ENCODE measurements at places on chromosomes 12 and 14.

GRCh38 chr12:77923882-77924281 is 93.2 kb downstream of the NAV3 start:
- no peaks in the 10 kb centered on the region for H3K27me3 ChIP-seq
- no peak overlapping the region for H3K4me3 ChIP-seq
- no peak for DNase-seq

- H3K4me1 ChIP-seq: peaks cover 18% of the 10 kb centered on the region
- no peaks in the 10 kb centered on the region for H3K27me3 ChIP-seq
- no peak for DNase-seq
Observed at GRCh38 chr14:54709444-54709843, 142.5 kb downstream of the SAMD4A start.

GRCh38 chr14:23258256-23258655 is 20.5 kb downstream of the RNF212B start:
- H3K27me3 ChIP-seq: peaks cover 48% of the 10 kb centered on the region
- H3K4me3 ChIP-seq: no peak overlapping the region
- no peak for DNase-seq
- no peak overlapping the region for H3K27ac ChIP-seq
- no peaks in the 10 kb centered on the region for H3K36me3 ChIP-seq

DNA sequence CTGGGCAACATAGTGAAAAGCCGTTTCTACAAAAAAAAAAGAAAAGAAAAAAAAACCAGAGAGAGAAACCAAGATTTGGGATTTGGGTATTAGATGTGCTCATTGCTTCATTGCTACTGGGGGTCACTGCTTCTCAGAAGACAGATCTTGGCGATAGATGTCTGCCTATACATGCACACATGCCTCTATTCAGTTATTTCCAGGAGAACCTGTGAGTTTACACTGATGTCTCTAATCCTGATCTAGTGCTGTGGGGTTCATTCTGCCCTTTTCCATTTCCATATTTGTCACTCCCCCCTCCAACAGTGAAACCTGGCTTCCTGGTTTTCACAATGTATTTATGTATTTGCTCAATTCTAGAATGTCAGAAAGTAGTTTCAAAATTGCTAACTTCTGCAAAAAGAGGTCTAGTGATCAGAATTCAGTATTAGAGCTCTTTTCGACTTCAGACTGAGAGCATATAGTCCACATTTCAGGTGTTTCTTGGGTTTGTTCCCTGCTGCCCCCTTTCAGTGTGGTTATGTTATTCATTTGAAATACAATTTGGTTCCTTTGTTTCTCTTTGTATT is 111.0 kb downstream of the SLC25A47 start:
- no peak overlapping the region for H3K4me3 ChIP-seq
- H3K27me3 ChIP-seq: no peaks in the 10 kb centered on the region
- no peaks in the 10 kb centered on the region for H3K36me3 ChIP-seq
- H3K4me1 ChIP-seq: peaks cover 5% of the 10 kb centered on the region

DNA sequence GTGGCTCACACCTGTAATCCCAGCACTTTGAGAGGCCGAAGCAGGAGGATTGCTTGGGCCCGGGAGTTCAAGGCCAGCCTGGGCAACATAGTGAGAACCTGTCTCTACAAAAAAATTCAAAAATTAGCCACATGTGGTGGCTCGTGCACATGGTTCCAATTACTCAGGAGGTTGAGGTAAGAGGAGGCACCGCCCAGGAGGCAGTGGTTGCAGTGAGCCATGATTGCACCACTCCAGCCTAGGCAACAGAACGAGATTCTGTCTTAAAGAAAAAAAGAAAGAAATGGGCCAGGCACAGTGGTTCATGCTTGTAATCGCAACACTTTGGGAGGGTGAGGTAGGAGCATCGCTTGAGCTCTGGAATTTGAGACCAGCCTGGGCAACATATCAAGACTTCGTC is 33.5 kb downstream of the MAP1LC3B2 start:
- H3K27me3 ChIP-seq: peaks cover 6% of the 10 kb centered on the region
- H3K27ac ChIP-seq: peak overlapping the region; percentile 42
- DNase-seq: no peak
- peaks cover 16% of the 10 kb centered on the region for H3K36me3 ChIP-seq

GRCh38 chr12:54605138-54605970 is 16.9 kb upstream of the PPP1R1A start:
- no peak overlapping the region for H3K4me3 ChIP-seq
- peaks cover 6% of the 10 kb centered on the region for H3K4me1 ChIP-seq
- DNase-seq: no peak
- H3K27ac ChIP-seq: no peak overlapping the region

GRCh38 chr14:103698380-103699260 is 16.6 kb downstream of the XRCC3 start:
- H3K4me1 ChIP-seq: peaks cover under 1% of the 10 kb centered on the region
- DNase-seq: no peak
- no peaks in the 10 kb centered on the region for H3K27me3 ChIP-seq
- no peak overlapping the region for H3K27ac ChIP-seq
- peaks cover 20% of the 10 kb centered on the region for H3K36me3 ChIP-seq

- peaks cover 19% of the 10 kb centered on the region for H3K36me3 ChIP-seq
- H3K4me1 ChIP-seq: peaks cover 69% of the 10 kb centered on the region
- H3K27me3 ChIP-seq: no peaks in the 10 kb centered on the region
Observed at GRCh38 chr14:97726676-97727075, 929.5 kb downstream of the VRK1 start.

DNA sequence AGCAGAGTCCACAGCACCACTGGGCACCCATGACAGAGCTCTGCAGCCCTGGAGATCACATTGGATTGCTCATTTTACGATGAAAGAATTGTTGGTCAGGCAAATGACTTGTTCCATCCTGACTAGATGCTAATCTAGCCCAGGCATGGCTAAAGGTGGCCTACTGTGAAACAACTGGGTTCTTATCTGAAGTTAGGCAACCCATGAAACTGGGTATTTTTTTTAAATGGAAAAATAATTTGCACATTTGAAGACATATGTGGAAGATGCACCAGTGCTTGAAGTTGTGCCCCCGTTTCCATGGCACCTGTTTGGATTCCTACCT is 8.3 kb downstream of the PYGL start:
- H3K4me3 ChIP-seq: no peak overlapping the region
- H3K27ac ChIP-seq: no peak overlapping the region
- peaks cover 4% of the 10 kb centered on the region for H3K4me1 ChIP-seq
- H3K27me3 ChIP-seq: peaks cover 26% of the 10 kb centered on the region
- H3K36me3 ChIP-seq: no peaks in the 10 kb centered on the region
- no peak for DNase-seq

- DNase-seq: no peak
- H3K4me1 ChIP-seq: peaks cover 33% of the 10 kb centered on the region
- no peaks in the 10 kb centered on the region for H3K27me3 ChIP-seq
- peak overlapping the region; percentile 99 for H3K27ac ChIP-seq
Observed at GRCh38 chr12:48717252-48717695, 767 bp upstream of the CCNT1 start.

DNA sequence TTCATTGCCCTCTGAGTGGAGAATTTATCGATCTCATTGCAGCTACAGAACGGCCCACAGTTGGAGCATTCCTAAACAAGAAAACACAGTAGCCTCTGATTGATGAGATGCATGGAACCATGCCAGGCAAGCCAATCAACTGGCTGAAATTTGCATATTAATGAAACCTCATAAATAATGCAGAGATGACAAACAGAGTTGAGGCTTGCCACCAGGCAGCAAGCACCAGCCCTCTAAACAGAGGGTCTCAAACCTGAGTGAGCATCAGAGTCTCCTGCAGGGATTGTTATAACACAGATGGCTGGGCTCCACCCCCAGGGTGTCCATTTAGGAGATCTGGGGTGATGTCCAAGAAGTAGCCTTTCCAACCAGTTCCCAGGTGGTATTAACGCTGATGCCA is 60.9 kb upstream of the CMKLR1 start:
- no peak overlapping the region for H3K4me3 ChIP-seq
- H3K27ac ChIP-seq: no peak overlapping the region
- no peaks in the 10 kb centered on the region for H3K4me1 ChIP-seq
- peaks cover 2% of the 10 kb centered on the region for H3K27me3 ChIP-seq
- H3K36me3 ChIP-seq: no peaks in the 10 kb centered on the region

DNA sequence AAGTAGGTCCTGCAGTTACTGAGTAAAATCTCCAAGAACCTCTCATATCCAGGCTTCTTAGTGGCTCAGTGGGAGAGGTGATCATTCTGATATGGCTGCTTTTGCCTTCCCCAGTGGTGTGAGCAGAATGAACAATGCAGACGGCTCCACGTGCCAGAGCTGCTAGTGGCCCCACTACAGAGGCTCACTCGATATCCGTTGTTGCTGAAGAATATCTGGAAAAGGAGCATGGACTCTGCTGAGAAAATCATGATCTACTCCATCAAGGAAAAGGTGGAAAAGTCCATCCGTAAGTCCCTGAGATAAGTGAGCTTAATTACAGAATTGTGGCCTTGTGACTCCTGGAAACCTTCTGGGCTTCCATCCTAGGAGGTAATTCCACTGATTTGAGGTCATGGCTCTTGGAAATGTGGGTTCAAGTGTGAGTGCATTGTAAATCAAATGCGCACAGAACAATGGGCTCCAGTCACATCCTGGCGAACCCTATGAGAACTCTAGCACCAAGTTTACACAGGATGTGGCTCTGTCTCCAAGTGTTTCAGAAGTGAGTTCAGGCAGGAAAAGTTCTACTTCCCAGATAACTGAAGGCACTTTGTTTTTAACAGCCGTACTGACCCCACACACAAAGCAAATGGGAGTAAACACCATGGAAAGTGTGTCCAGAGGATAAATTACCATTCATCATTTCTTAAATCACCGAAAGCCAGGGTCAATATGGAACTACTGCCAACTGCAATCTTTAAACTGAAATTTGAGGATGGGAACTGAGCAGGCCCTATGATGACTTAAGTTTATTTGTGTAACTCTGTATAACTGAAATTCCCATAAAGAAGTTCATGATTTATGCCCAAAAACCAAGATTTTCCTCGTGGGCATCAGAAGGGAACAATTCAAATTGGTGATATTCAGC is 51.4 kb downstream of the PLEKHG7 start:
- no peaks in the 10 kb centered on the region for H3K36me3 ChIP-seq
- H3K27ac ChIP-seq: no peak overlapping the region

GRCh38 chr12:108895220-108895802 is 15.4 kb downstream of the DAO start:
- no peaks in the 10 kb centered on the region for H3K4me1 ChIP-seq
- no peak overlapping the region for H3K4me3 ChIP-seq
- H3K36me3 ChIP-seq: no peaks in the 10 kb centered on the region
- H3K27ac ChIP-seq: no peak overlapping the region
- no peak for DNase-seq

- H3K4me1 ChIP-seq: peaks cover 6% of the 10 kb centered on the region
- no peak for DNase-seq
- H3K27me3 ChIP-seq: no peaks in the 10 kb centered on the region
- peaks cover 19% of the 10 kb centered on the region for H3K36me3 ChIP-seq
Observed at GRCh38 chr12:123984903-123985302, 11.9 kb downstream of the ZNF664 start.
